ENCODE measurements at places on chromosomes 11 and 22.
A peak's percentile ranks its signal among the peaks of the same experiment; 100 is the strongest.

GRCh38 chr11:66069715-66070603 is at the start of gene PACS1:
Gene PACS1, plus strand, starts transcription at chr11:66070272. Its CDS starts 215 bp downstream, at chr11:66070487.
- peak; percentile 73 for DNase-seq

GRCh38 chr22:17222503-17222902 is 3.3 kb upstream of the ADA2 start:
- no peak for DNase-seq

DNA sequence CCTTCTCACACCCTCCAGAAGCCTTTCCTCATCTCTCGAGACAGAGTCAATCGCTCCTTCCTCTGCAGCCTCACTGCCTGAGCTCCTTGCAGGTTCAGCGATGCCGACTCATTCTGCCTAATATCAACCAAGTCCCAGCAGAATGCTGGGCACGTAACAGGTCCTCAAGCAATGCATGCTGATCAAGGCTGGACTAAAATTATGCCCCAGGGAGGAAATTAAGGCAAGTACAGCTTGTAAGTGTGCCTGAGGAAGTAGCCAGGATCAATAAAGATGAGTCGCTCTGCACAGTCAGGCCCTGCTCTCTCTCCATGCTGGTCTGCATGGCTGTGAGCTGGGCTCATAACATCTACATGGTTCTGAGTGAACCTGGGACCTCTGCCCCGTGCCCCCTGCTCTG is 25.6 kb upstream of the NRIP3 start:
- no peak for DNase-seq

DNA sequence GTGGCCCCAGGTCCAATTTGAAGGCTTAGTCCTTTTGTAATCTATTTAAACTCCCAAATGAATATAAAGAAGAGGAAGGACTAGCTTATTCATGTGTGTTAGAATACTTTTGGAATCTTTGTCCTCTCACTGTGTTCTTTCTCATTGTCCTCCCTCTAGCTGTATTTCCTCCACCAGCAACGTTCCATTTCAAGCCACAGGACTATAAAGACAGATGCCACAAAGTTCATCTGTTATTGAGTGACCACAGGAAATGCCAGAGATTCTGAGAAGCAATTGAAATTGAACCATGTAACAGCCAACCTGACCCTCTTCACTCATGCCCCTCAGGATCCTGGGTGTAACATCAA is 336.6 kb upstream of the API5 start:
- no peak for DNase-seq

DNA sequence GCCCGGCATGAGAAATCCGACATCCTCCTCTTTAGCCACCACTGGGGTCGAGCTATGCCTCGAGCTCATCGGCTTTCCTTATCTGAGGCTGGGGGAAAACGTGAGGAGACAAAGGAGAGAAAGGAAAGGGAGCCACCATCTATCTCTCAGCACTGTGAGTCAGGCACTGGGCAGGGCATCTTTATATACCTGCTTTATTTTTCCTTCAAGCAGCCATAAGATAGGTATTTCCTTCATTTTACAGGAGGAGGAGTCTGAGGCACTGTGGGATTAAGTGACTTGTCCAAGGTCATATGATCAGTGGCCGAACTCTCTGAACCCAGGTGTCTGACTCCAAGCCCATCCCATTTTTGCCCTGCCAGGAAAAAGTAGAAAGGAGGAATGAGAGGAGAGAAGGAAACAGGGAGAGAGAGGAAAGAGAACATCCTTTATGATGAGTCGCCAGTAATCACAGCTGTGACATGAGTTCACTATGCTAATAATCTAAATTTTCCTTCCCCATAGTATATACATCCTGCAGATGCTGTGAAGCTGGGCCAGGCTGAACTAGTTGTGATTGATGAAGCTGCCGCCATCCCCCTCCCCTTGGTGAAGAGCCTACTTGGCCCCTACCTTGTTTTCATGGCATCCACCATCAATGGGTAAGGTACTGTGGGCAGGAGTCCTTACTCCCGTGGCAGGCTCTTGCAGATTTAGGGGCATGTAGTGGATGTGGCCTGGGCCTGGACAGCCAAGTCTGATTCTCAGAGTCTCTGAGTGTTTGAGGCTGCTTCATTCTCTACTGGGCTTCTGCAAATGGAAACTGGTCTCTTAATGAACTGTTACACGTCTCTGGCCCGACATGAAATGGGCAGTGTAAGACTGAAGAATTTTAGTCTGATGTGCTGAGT is 21.8 kb downstream of the NAT10 start:
- DNase-seq, result no peak

GRCh38 chr11:114386131-114386530 is 14.2 kb downstream of the C11orf71 start:
- DNase-seq, result no peak

DNA sequence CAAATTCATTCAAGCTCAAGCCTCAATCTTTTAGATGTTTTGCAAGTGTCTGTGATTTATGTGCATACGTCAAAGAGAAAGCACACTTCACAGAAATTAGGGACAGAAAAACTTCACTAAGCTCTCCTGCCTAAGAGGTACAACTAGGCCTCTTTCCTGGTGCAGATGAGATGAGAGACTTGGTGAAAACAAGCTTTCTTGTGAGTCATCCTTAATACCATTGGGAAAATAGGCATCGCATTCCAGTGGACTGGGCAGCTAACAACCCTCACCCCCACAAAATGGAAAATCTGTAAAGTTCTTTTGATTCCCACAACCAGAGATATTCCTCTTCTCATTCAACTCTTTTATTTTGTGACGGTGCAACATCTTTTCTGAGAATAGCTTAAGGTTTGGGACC is 1110.4 kb upstream of the CCDC90B start:
- DNase-seq, result no peak

- no peak for DNase-seq
These were observed 72.7 kb upstream of the AKIP1 start for GRCh38 chr11:8838248-8838647.

DNA sequence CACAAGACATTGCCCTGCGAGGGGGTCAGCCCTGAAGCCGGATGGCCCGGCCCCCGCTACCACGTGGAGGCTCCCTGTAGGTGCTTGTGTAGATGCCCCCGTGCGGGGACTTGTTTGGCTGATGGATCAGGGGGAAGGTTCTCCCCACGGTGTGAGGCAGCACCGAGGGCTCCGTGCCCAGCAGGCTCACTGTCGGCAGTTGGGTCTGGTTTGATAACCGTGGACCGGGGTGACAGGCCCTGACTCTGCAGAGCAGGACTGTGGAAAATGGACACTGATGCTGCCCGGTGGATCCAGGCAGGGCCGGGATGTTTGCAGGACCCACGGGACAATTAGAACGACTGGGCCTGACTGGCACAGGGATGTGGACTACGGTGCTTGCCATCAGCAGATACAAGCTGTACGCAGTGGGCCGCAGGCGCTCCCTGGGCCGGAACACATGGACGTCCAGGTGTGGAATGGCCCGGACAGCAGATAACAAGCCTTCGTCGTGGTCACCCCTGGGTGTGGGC is 19.0 kb downstream of the KCNQ1 start:
- DNase-seq, result no peak

GRCh38 chr11:45827123-45827522 is 20.2 kb upstream of the CRY2 start:
- no peak for DNase-seq

GRCh38 chr11:54558919-54559318 is 44.9 kb downstream of the OR4C46 start:
- peak; percentile 4 for DNase-seq

- DNase-seq, result no peak
These were observed 4.7 kb downstream of the HARBI1 start for GRCh38 chr11:46612326-46612725.

DNA sequence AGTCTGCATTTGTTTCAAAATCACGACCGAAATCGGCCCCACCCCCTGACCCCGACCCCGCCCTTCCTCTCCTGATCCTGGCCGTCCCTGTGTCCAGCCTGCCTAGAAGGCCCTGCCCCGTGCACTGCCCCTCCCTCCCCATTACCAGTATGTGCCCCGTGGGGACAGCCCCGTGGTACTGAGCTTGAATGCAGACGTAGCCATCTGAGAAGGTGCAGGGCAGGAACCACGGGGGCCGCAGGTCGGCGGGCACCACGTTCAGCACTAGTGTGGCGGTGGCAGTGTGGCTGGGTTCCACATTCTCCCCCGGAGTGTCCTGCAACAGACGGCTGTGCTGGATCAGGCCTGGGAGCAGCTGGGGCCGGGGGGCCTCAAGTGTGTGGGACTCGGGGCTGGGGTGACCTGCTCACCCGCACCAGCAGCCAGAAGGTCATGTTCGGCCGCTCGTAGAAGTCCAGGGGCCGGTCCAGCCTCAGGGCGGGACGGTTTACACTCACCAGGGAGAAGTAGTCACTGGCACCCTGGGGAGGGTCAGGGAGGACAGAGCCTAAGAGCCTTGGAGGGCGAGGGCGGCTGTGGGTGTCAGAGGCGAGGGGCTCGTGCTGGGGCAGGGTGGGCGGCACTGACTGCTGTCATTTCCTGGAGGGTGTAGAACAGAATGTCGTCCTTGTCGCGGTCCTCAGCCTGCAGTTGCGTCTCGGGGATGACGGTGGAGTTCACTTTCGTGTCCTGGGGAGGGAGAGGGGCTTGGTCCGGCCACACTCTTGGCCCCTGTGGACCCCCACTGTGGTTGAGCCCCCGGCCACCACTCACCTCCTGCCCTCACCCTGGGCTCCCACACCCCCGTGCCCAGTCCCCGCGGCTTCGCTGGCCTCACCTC is 3.6 kb downstream of the CDHR5 start:
- no peak for DNase-seq

GRCh38 chr11:61699737-61700160 is 19.6 kb downstream of the DAGLA start:
- DNase-seq, result no peak

GRCh38 chr11:104410336-104410735 is 246.4 kb upstream of the PDGFD start:
- DNase-seq, result no peak

DNA sequence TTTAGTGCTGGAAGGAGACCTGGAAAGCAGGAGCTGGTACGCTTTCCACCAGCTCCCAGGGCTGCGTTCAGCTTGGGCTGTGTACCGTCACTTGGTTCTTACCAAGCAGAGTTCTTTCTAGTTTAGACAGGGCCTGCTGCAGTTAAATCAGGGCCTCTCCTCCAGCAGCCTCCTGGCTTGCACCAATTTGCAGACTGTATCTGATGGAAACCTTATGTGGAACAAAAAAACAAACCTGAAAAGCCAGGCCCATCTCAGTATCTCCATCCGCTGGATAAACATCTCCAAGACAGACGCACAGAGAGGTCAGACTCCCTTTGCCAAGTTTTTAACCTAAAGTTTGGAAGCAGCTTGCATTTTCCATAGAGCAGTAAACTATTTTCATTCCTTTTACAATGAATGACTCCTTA is 288.6 kb upstream of the SORL1-AS1 start:
- DNase-seq, result no peak

Measured in SJCRH30 (cell line).